Parietal lobe (tissue), 2 donors: ENCODE measurements at places on chromosomes 1 and 21. TPM values are rescaled to one million over a fixed set of nuclear protein-coding genes. Genes with fewer than 3 reads are reported as not detected.

Gene DISP3
- 74.5 TPM for total RNA-seq

Gene KDM5B
- 319 TPM for total RNA-seq

Gene S100A11
- total RNA-seq, result 2.5 TPM

Gene CALML6
- total RNA-seq, result not detected

Gene BCAN
- total RNA-seq, result 94.8 TPM

Gene ZNF695
- 11.9 TPM for total RNA-seq

Gene TOR1AIP1
- 25.7 TPM for total RNA-seq

Gene ZNF692
- total RNA-seq, result 62.6 TPM

Gene GNPAT
- 65.4 TPM for total RNA-seq

Gene TMEM52
- total RNA-seq, result 1.3 TPM

Gene AGMAT
- total RNA-seq, result 0.31 TPM

Gene C1orf94
- total RNA-seq, result 1.3 TPM

Gene ELF3
- 0.31 TPM for total RNA-seq

Gene CGN
- total RNA-seq, result 5.0 TPM

Gene PLA2G2D
- not detected for total RNA-seq

Gene MKNK1
- total RNA-seq, result 21.9 TPM

Gene CRYAA
- not detected for total RNA-seq

Gene CCDC30
- total RNA-seq, result 23.5 TPM

Gene CACNA1S
- total RNA-seq, result not detected

Gene PDZK1
- 0.31 TPM for total RNA-seq

Gene HSD3B1
- total RNA-seq, result not detected

Gene CFHR1
- total RNA-seq, result 0.31 TPM

Gene FCRL2
- total RNA-seq, result not detected

Gene CRYBG2
- 0.63 TPM for total RNA-seq

Gene OR2M5
- not detected for total RNA-seq

Gene C4BPB
- not detected for total RNA-seq

Gene AVPR1B
- total RNA-seq, result not detected

Gene OSCP1
- total RNA-seq, result 23.5 TPM

Gene APOBEC4
- total RNA-seq, result not detected

Gene RCSD1
- 4.4 TPM for total RNA-seq

Gene KCNT2
- 49.8 TPM for total RNA-seq

Gene SYDE2
- 3.1 TPM for total RNA-seq

Gene TNFAIP8L2
- 0.94 TPM for total RNA-seq

Gene WNT2B
- total RNA-seq, result 5.6 TPM

Gene FMO3
- total RNA-seq, result not detected

Gene PGLYRP4
- not detected for total RNA-seq
